RCC 7860 (cell line): ENCODE measurements at places on chromosomes 3 and 15.

DNA sequence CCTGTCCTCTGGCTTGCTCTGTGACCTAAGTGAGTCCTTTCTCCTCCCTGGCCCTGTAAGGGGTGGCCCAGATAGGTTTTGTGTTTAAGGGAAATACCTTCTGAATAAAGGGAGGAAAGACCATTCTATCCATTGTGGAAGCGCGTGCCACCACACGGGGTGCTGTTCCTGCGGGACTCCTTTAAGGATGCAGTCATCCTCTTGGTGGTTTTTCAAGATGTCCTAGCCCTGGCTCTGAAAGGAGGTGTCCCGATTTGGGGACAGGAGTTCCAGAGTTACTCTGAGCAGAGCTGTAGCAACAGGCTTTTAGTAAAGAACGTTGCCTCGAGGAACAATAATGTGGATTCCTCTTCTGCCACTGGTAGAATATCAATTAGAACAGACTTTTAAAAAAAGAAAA is 9.6 kb downstream of the SLC6A6 start:
- no peak for DNase-seq

GRCh38 chr15:59271595-59272201 is 65.1 kb downstream of the LDHAL6B start:
- DNase-seq: no peak

- DNase-seq: no peak
Measured at GRCh38 chr15:95972041-95972553, 358.4 kb upstream of the NR2F2 start.

- no peak for DNase-seq
Measured at GRCh38 chr3:120048355-120049041, 45.7 kb downstream of the GSK3B start.

DNA sequence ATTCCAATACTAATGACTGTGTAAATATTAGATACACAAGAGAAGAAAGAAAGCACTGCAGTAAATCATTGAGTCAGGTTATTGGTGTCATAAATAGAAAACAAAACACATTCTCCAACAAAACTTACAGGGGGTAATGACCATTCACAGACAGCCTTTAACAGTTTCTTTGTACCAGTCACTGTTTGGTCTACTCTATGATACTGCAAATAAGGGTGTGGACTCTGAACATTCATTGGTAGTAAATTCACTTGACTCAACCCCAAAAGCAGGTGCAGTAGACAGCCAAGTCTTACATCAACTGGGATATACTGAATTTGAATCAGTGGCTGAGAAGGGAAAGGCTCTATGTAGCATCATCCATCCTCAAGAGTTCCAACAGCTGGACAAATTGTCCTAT is 463.5 kb downstream of the FOXP1 start:
- DNase-seq: no peak

- DNase-seq: no peak
Measured at GRCh38 chr15:98231696-98232440, 271.4 kb downstream of the ARRDC4 start.

DNA sequence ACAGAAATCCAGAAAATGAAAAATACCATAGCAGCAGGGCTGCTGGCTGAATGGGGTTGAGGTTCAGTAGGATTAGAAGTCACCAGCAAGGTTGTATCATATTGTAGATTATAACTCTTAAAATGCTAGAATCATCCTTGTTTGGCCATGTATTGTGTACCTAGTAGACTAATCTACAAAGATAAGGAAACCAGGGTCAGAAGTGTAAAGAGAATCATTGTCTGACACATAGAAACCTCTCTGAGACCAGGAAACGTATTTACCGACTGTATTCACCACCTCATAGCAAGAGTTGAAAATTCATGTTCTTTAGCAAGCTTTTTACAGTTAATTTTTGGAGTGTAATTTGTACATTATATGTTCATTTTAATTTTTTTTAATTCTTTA is 168.8 kb downstream of the ECT2 start:
- DNase-seq: no peak

- peak; percentile 21 for DNase-seq
Measured at GRCh38 chr3:27630885-27631284, 91.2 kb downstream of the EOMES start.

- no peak for DNase-seq
Measured at GRCh38 chr3:51708216-51708845, 1.5 kb downstream of the GRM2 start.

- DNase-seq: no peak
Measured at GRCh38 chr15:58142827-58143461, 4.8 kb downstream of the AQP9 start.

GRCh38 chr15:78840661-78841375 is 29.6 kb upstream of the ADAMTS7 start:
- peak; percentile 42 for DNase-seq

- DNase-seq: no peak
Measured at GRCh38 chr3:11832981-11833905, 13.4 kb downstream of the TAMM41 start.

DNA sequence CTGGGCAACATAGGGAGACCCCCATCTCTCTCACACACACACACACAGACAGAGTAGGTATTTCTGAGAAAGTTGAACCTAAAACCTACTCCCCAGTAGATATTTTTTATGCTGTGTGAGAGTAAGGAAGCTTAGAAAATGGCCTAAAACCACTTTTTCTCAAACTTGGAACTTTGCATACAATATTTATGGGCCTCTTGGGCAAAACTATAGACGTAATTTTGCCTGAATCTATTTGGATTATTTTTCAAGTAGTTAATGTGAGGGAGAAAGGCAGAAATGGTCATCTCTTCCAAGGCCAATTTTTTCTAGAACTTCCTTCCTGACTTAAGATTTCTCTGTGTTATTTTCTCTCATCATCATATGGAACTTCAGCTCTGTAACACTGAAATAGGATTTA is 81.7 kb downstream of the ZNF609 start:
- DNase-seq: no peak

- no peak for DNase-seq
Measured at GRCh38 chr15:35167675-35168074, 82.6 kb upstream of the NANOGP8 start.

DNA sequence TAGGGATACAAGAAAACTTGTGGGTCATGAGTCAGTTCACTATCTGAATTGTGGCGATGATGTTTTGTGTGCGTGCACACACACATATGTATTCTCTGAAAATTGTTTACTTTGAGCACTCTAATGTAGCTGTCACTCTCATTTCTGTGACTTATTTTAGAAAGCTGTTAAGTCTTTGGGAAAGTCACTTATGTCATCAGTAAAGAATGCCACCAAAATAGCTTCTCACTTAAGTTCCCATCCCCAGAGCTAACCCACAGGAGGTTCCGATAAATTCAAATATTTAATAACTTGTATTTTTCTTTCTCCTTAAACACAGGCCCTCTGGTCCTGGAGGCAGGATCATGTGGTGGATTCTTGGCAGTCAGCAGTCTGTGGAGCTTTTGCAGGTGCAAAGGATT is 138.3 kb downstream of the LRIG1 start:
- peak; percentile 62 for DNase-seq

- DNase-seq: no peak
Measured at GRCh38 chr3:33749546-33750210, 31.6 kb upstream of the CLASP2 start.

DNA sequence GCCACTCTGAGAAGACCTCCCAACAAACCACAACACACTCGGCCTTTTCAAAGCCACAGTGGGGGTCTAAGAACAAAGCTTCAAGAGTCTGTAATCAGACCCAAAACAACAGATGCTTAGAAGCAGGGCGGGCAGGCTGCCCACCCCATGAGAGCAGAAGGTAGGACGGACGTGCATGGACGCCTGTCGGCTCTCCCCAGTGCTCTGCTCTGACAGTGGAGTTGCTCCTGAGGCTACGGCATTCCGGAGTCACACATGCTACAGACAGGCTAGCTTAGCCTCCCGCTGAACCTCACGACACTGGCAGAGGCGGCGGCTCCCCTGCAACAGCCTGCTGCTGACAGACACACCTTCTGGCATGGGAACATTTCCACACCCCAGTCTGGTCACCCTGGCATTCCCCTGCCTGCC is 33.5 kb downstream of the SLCO2A1 start:
- DNase-seq: no peak

DNA sequence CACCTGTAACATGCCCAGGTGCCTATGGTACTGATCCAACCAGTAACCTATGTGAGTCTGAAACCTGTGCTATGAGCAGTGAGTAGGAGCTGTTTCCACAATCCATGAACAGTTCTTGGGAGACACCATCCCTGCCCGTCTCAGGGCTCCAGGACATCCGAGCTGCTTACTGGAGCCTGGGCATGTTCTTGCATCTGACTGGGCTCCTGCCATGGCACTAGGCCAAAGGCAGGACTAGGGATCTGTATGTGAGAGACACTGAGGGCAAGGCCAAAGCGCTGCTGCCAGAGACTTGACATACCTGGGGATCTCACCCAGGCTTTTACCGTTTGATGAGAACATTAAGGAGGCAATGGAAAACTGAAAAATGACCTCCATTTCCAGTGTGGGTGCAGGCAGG is 59.8 kb downstream of the WDR76 start:
- no peak for DNase-seq

DNA sequence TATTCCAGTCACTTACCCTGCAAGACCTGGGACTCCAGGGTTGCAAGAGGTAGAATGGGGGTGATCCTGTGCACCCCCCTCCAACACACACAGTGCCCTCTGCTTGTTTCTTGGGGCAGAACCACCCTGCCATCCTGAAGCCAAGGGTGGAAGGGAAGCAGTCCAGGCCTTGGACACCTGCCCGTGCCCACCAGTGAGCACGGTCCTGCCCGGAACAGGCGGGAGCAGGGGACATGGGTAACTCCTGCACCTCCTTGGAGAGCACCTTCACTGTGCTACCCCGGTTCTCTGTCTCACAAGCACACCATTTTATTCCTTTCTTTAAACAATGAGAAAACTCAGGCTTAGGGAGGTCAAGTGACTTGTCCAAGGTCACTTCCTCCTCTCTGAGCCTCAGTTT is 57.0 kb downstream of the SLC6A6 start:
- no peak for DNase-seq

GRCh38 chr3:140198242-140198641 is 263.3 kb downstream of the CLSTN2 start:
- no peak for DNase-seq

- DNase-seq: peak; percentile 42
Measured at GRCh38 chr15:66714543-66714981, 12.5 kb downstream of the SMAD6 start.

DNA sequence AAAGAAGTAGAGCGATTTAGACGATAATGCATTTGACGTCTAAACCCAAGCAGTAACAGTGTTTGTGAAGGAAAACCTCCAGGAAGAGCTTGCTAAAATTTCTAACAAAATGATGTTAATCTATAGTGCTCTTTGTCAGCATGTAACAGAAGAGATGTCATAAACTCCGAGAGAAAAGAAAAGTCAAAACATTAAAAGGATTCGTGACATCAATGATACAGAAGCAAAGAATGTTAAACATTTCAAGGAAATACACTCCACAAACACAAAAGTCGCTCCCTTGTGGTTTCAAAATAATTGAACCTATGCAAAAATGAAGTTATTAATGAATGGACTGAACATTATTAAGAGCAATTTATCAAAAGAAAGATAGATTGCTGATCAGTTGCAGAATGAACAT is 27.9 kb downstream of the AADAC start:
- DNase-seq: no peak
